ENCODE measurements at places on chromosomes 3 and 15.

GRCh38 chr3:161920196-161920595 lies 423.6 kb downstream of the OTOL1 start:
- peak; percentile 72 for DNase-seq

DNA sequence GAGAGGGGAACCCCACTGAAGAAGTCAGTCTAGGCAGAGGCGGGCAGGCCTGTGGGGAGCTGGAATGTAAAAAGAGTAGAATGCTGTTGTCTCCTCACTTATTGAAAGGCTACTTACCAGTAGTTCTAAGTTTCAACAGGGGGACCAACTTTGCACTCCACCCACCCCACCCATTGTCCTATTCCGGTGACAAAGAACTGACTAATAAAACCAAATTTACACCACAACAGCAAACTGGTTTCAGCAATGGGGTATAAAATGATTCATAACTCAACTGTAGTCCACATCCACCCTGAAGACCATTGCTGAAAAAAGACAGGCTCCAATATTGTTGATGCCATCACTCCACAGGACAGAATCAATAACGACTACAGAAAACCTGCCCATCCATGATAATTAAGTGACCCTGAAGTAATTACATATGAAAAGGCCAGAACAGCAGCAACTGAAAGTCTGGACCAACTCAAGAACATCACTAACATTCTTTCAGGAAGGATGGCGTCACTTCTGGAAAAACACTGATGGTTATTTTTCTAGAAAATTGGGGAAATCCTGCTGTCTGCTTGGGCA lies 80.2 kb downstream of the ABI3BP start:
- no peak for DNase-seq

DNA sequence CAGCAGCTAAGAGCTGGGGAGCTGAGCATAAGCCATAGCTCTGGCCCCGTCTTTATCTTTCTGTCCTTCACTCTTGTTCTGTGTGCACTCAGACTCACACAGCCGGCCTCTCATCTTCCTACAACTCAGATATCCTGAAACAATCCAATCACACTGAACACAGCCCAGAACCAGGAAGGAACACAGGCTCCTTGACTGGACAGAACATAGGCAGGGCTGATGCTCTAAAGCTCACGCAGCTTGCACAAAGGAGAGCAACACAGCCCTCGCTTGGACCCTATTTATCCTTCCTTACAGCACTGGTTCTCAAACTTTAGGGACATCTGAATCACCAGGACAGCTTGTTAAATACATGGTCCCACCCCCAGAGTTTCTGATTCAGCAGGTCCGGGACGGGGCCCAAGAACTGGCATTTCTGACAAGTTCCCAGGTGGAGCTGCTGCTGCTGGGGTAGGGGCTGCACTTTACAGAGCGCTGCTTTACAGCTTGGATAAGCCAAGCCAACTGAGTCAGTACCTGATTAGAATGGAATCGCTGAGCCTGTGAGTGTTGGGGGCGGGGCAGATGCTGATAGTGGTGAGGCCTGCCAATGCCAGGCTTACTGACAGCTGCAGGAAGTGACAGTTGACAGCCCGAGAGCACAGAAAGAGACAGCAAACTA lies 65.1 kb downstream of the MRPL46 start:
- DNase-seq, result no peak

- DNase-seq, result peak; percentile 100
Measured at GRCh38 chr3:159765030-159765859, 223.4 kb upstream of the IL12A start.

- no peak for DNase-seq
Measured at GRCh38 chr3:43892061-43892460, 201.3 kb downstream of the ABHD5 start.

DNA sequence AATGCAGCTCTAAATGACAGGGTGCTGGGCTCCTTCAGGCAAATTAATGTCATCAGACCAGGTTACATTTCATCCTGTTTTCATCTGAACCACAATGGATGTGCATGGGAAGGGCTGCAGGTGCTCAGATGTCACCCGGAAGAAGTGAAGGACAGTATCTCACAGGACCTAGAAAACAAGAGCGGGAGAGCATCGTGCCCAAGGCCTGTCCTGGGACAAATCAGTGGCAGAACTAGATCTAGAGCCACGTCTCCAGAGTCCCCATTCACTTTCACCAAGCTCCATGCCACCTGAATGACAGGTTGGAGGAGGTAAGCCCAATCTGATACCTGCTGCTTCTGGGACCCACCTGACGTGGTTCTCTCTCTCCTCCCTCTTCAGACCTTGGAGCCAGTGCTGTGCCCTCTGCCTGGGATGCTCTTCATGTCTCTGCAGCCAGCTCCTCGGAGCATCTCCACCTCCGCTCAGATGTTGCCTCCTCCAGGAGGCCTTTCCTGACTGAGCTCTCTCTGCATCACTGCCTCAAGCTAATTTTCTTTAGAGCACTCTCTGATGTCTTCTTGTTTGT lies 77.3 kb downstream of the CPN2 start:
- DNase-seq, result no peak

DNA sequence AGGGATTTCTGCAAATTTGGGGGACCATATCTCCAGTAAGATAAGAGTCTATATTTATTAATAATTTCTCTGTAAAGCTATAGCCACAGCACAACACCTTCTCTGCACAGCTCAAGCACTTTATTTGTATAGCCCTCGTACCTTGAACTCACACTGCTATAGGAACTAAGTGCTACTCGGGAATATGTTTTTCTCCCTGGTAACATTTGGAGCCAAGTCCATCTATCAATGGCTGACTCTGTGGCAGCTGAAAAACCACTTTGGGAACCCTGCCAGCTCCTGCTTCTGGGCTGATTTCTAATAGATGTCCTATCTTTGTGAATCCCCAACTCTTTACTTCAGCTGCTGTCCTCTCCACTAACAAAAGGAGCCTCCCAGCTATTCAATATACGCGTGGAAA lies 298.5 kb downstream of the GBE1 start:
- DNase-seq, result no peak

- peak; percentile 27 for DNase-seq
Measured at GRCh38 chr3:21901484-21901883, 150.5 kb upstream of the ZNF385D start.

- DNase-seq, result no peak
Measured at GRCh38 chr3:152213203-152213602, 55.5 kb upstream of the MBNL1 start.

GRCh38 chr15:83837945-83838571 lies 184.1 kb downstream of the ADAMTSL3 start:
- no peak for DNase-seq

DNA sequence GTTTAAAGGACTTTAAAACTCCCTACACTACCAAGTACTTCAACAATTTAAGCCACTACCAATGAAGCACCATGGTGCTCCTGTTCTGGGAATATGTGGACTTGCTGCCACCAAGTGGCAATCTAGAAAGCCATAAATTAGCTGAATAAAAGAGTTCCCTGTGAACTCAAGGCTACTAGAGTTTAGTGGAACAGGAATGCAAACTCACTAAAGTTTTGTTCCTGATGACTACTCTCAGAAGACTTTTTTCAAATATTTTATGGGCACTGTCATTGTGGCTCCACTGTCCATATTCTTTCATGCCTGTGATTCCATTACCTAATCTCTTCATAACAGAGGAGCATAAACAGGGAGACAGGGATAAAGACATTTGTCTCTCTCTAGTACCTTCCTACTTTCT lies 63.9 kb downstream of the TMCC1 start:
- peak; percentile 97 for DNase-seq

GRCh38 chr3:55297706-55298105 lies 189.4 kb downstream of the WNT5A start:
- no peak for DNase-seq

Measured in EH (cell line).